ENCODE measurements at places on chromosomes 16 and 17.

DNA sequence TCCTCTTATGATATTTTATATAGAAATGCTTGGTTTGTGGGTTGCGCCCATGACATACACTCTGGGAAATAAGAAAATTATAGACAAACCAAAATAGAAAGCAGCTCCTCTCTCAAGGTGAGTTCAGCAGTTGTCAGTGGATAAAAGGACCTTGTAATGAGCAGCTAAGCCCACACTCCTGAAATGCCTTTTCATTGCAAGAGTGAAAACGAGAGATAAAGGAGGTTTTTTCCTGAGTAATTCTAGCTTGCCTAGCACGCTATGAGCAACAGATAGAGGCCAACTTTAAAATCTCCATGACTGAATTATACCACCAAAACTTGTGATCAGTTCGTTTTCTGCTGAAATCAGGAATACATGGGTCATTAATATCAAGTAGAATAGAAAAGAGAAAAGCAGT is 261.8 kb upstream of the CACNG5 start:
- DNase-seq: no peak

- DNase-seq: no peak
Observed at GRCh38 chr17:36730857-36731490, 129.6 kb downstream of the MRM1 start.

- no peak for DNase-seq
Observed at GRCh38 chr17:5184288-5184687, 7.4 kb downstream of the ZNF594 start.

- peak; percentile 97 for DNase-seq
Observed at GRCh38 chr16:86575754-86576557, 2.4 kb upstream of the FOXL1 start.

- DNase-seq: no peak
Observed at GRCh38 chr16:4683255-4684057, 9.9 kb upstream of the NUDT16L1 start.

DNA sequence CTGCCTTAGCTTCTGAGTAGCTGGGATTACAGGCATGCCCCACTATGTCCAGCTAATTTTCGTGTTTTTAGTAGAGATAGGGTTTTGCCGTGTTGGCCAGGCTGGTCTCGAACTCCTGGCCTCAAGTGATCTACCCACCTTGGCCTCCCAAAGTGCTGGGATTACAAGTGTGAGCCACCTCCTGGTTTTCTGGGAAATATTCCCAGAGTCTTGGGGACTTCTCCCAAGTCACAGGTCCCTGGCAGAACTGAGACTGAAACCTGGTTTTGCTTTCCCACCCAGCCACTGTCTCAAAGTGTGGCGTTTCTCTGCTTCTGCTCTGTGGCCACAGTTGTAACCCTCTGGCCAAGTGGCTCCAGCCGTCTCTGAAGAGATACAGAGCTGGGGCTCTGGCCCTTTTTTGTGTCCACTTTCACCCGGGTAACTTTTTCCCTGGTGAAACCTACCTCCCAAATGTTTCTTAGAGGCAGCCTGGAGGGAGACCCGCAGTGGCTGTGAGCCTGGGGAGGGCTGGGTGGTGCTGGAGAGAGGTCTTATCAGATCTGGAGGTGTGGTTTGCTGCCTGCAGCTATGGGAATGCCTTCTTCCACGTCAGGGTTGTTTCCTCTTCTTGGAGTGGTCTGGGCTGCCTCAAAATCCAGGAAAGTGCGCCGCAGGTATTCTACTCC is 5.1 kb downstream of the KSR1 start:
- peak; percentile 90 for DNase-seq

- peak; percentile 78 for DNase-seq
Observed at GRCh38 chr17:17837380-17837821, 615 bp upstream of the SREBF1 start.

- no peak for DNase-seq
Observed at GRCh38 chr16:65788434-65789140, 577.9 kb upstream of the CDH5 start.

Data from ELF-1 (cell line).